ENCODE measurements at places on chromosomes 3 and 15. TPM values are rescaled to one million over a fixed set of nuclear protein-coding genes. Genes with fewer than 3 reads are reported as not detected.

GRCh38 chr3:9507586-9508578 is 45.7 kb downstream of the LHFPL4 start:
- no peaks in the 10 kb centered on the region for H3K4me1 ChIP-seq
- H3K27me3 ChIP-seq = no peaks in the 10 kb centered on the region
- no peak overlapping the region for H3K27ac ChIP-seq
- no peaks in the 10 kb centered on the region for H3K36me3 ChIP-seq

DNA sequence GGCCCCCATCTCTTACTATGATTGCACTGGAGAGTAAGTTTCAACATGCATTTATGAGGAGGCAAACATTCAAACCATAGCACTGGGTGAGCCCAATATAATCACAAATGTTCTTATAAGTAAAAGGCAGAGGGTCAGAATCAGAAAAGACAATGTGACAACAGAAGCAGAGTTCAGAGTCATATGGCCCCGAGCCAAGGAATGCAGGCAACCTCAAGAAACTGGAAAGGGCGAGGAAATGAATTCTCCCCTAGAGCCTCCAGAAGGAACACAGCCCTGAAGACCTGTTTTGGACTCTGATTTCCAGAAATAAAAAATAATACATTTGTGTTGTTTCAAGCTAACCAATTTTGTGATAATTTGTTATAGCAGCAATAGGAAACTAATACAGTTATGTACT is 81.3 kb upstream of the ABI3BP start:
- no peak overlapping the region for H3K4me3 ChIP-seq
- no peak for DNase-seq
- H3K27ac ChIP-seq = no peak overlapping the region
- H3K36me3 ChIP-seq = no peaks in the 10 kb centered on the region
- peaks cover 4% of the 10 kb centered on the region for H3K4me1 ChIP-seq
- H3K27me3 ChIP-seq = no peaks in the 10 kb centered on the region

- no peaks in the 10 kb centered on the region for H3K4me1 ChIP-seq
- H3K36me3 ChIP-seq = no peaks in the 10 kb centered on the region
- no peak for DNase-seq
- H3K27ac ChIP-seq = no peak overlapping the region
- H3K4me3 ChIP-seq = no peak overlapping the region
- no peaks in the 10 kb centered on the region for H3K27me3 ChIP-seq
Measured at GRCh38 chr3:69385123-69385722, 665 bp downstream of the FRMD4B start.

- H3K27me3 ChIP-seq = no peaks in the 10 kb centered on the region
- H3K4me3 ChIP-seq = no peak overlapping the region
- no peak overlapping the region for H3K27ac ChIP-seq
- no peaks in the 10 kb centered on the region for H3K36me3 ChIP-seq
- no peak for DNase-seq
Measured at GRCh38 chr15:66940368-66940767, 125.0 kb upstream of the SMAD3 start.

The PCSK6 gene
- not detected for total RNA-seq

The ANKRD34C gene
- not detected for total RNA-seq
